ENCODE measurements at places on chromosomes 4 and X.

DNA sequence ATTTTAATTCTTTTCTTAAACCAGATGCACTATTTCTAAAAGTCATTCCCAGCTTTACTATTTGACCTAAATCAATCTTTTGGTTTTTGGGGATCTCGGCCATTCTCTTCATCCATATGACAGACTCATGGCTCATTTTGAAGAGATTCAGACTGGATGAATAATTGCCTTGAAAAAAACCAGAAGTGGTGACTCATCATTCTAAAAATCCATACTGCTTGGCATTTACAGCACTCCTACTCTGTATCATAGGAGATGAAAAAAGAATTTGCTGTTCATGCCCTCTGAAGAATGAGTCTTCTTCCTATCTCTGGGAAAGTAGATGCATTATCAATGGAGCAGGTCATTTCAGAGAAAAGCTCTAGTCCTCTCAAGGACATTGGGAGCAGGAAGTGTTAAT lies 220.5 kb upstream of the RPS6KA3 start:
- no peak for DNase-seq

GRCh38 chrX:71870208-71871098 lies 40.2 kb upstream of the NHSL2 start:
- DNase-seq: no peak

DNA sequence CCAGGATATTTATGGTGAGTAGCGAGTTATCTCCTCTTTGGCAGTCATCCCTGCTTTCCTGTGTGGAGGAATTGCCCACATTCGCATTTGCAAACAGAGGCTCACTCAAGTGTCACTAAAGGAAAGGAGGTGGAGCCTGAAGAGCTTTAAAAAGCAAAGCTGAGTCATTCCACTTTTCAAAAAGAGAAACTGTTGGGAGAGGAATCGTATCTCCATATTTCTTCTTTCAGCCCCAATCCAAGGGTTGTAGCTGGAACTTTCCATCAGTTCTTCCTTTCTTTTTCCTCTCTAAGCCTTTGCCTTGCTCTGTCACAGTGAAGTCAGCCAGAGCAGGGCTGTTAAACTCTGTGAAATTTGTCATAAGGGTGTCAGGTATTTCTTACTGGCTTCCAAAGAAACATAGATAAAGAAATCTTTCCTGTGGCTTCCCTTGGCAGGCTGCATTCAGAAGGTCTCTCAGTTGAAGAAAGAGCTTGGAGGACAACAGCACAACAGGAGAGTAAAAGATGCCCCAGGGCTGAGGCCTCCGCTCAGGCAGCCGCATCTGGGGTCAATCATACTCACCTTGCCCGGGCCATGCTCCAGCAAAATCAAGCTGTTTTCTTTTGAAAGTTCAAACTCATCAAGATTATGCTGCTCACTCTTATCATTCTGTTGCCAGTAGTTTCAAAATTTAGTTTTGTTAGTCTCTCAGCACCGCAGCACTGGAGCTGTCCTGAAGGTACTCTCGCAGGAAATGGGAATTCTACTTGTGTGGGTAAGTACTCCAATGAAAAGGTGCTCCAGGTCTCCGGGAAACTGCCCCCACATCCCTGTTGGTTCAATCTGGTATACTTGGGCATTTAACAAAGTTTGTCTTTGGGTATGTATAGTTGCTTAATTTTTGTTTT lies at the start of gene EGF:
EGF (plus strand) TSS at position 178 of the 890 bp plus-strand sequence; CDS start at position 631, 453 bp downstream.
- DNase-seq: no peak

DNA sequence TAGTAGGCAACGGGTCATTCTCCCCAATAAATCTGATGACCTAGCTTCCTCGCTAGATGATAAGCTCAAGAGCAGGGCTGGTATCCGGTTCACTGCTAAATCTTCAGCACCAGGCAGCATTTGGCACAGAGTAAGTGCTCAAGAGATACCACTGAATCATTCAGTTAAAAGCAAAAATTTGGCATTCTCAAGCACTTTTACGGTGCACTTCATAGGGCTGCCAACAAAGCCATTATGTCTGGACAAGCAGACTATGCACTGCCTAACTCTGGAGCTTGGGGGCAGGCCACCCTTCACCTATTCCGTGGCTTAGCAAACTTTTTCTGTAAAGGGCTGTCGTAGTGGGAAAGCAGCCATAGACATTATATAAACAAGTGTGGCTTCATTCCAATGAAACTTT lies 23.8 kb upstream of the CXorf38 start:
- DNase-seq: no peak

- DNase-seq: no peak
Measured at GRCh38 chr4:56937262-56937661, 29.6 kb downstream of the REST start.

DNA sequence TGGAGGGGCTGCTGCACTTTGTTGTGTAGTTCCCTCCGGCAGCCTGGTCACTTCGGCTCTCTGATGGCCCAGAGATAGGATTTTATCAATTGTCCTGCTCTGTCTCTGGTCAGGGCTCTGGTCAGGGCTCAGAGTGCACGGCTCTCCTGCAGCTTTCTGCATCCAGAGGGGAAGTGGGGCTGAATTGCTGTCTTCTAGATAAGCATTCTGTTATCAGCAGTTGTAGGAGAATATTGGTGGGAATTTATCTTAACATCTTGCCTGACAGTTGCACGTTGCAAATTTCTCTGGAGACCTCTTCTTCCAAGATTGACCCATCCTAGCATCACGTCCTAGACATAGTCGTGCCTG lies 62.8 kb downstream of the FAM193A start:
- no peak for DNase-seq

- no peak for DNase-seq
Measured at GRCh38 chrX:13165266-13166189, 121.1 kb upstream of the FAM9C start.

DNA sequence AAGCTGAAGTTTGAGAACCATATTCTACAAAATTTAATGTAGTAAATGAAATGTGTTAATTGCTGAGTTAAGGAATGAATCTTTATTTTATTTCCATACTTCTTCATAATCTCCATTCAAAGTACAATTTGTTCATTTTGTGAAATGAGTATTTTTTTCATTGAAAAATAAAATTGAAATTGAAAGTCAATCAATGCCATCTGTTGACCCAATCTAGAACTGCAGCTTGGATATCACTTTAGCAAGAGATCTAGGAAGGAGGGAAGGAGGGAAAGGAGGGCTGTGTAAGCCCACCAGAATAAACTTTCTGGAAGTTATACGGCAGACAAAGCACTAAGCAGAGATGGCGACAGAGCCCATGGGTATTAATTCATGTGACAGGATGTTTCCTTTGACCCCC lies 128.4 kb downstream of the ZMAT1 start:
- DNase-seq: no peak

- no peak for DNase-seq
Measured at GRCh38 chr4:41510179-41510578, 27.8 kb upstream of the LIMCH1 start.

- no peak for DNase-seq
Measured at GRCh38 chrX:47558436-47558835, 2.6 kb upstream of the ARAF start.

DNA sequence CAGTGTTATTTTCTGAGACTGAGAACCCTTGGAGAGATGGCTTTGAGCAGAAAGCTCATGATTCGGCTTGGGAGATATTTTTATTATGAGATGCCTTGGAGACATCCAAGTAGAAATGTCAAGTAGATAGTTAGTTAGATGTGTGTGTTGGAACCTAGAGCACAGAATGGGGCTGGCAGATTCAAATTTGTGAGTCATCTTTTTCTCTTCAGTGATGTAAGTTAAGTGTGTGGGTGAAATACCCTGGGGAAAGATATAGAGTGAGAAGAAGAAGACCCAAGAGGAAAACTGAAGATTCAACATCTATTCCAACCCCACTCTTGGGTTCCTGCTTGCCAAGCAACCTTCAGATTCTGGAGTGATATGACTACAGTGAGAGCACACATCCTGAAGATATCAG lies 580.8 kb upstream of the AMOT start:
- DNase-seq: no peak

DNA sequence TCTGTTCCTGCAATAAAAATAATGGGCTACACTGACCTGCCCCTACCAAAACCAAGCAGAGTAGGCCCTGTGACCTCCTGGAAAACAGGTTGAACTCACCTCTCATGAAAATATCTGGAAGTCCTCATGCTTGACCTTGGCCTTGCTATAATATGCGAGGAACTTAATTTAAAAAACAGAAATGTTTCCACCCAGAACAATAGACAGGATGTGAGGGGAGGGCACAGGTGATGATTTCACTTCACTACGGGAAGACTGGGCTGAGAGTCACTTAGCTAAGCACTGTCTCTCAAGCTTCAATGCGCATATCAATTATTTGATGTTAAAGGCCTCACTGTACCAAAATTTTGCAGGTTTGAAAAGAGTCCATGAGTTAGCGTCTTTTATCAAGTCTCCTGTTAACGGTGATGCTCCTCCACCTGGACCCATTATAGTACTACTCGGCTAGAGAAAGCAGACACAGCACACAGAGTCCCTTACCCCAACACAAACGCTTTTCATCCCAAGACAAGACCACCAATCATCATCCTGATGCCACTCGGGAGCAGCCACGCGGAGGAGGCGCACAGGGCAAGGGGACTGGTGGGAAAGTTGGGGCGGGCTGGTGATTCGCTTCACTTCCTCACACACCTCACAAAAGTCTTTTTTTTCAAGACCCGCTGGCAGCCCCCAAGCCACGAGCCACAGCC lies 25.9 kb downstream of the ZNF721 start:
- no peak for DNase-seq

GRCh38 chrX:40414335-40414734 lies 166.4 kb upstream of the ATP6AP2 start:
- no peak for DNase-seq

DNA sequence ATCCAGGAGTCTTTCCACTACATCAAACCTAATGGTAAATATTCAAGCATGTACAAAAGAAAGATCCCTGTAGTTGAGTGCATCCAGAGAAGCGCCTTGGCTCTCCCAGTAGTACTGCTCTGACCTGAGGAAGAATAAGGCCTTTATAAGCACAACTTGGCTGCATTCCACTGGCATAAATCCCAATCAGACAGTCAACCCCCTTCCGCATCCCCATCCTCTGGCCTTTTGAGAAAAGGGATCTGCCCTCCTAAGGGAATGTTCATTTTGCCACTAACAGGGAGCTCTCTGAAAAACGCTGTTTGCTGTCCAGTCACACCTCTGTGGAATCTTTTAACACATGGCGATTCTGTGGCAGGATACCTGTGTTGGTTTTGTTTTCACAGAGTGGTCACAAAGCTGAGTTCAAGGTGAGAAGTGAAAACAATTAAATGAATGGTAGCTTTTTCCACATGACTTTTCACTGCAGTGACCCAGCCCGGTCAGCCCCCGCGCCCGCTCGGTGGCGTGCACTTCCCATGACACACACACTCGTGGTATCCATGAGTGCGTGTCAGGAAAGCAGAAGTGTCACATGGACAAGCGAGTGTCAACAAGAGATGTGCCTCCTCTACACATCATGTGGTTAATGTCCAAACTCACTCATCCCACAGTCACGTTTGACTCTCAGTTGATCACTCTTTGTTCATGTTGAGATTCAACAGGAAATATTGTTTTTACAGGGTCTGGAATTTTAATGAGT lies 112.2 kb upstream of the ENPP6 start:
- no peak for DNase-seq

- no peak for DNase-seq
Measured at GRCh38 chr4:129822701-129823100, 726.7 kb downstream of the C4orf33 start.

GRCh38 chrX:108070891-108071290 lies 20.5 kb downstream of the PSMD10 start:
- DNase-seq: no peak

DNA sequence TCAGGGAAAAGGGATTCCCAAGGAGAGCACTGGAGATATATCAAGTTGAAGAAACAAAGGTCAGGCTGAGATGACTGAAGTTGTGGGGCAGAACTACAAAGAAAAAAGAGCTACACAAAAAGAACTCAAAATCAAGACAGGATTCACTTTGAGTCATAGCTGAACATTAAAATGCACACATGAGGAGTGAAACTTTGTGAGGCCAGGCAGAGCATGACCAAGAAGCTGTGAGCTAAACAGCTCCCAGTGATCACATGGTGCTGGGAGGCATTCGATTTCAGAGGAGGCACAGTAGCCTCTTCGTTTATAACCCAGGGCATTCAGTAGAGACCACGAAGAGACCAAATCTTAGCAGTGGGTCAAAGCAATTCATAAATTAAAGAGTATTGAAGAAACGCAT lies 145.3 kb downstream of the ATRX start:
- no peak for DNase-seq

DNA sequence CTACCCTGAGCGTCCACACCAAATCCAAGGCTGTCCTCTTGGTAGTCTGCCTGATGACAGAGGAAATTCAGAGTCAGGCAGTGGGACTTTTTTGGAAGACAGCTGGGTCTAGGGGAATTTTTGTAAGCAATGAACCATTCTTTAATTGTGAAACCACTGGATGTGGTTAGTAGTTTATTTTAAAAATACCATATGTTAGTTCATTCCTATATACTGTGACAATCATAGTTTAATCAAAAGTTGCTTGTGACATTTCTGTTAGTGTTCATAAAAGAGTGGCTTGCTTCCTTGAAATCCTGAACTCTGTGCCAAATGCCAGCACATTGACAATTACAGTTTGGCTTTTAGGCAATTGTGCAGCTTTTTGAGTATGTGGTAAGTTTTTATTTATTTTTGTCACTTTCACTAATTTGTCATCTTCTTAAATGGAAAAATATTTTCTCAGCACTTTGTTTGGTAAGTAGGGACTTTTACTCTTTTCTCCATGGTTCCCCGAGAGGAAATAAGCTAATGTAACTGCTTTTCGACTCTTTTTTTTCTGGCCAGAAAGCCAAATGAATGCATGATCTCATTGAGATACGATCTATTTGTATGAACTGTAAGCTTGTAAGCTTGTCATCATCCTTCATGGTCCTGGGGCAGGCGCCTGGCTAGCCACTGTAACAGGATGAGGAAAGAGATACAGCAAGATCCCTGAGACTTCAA lies 72.6 kb upstream of the SLC4A4 start:
- DNase-seq: no peak

DNA sequence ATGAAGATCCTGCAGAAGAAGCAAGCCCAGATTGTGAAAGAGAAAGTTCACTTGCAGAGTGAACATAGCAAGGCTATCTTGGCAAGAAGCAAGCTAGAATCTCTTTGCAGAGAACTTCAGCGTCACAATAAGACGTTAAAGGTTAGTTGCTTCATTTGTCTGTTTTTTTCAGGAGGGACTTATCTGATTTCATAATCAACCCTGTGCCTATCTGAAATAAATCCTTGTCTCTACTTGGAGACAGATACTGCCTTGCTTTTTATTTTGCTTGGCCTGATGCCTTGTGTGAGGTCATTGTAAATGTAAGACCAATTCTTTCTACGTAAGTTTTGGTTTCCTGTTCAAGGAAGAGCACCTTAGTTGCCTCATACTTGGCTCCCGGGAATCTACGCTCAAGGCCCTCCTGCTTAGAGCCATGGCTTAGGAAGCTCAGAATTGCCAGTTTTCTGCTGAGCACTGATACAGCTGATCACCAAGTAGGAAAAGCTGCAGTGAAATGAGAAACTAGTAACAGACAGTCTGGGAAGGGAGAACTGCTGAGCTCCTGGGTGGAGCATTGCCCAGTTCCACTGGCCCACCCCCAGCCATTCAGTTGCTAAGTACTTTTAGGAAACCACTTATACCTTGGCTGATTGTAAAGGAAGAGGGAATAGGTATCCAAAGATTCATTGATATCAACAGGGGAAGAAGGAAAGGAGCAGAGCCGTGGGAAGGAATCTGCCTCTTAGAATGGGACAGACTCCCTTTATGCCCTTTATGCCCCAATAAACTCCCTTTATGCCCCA lies 41.8 kb downstream of the RBBP7 start:
- DNase-seq: no peak
